ENCODE measurements at places on chromosomes 12 and 14. TPM values are rescaled to one million over a fixed set of nuclear protein-coding genes. Genes with fewer than 3 reads are reported as not detected.

- DNase-seq, result no peak
These were observed 75.4 kb downstream of the IFT81 start for GRCh38 chr12:110199339-110200123.

DNA sequence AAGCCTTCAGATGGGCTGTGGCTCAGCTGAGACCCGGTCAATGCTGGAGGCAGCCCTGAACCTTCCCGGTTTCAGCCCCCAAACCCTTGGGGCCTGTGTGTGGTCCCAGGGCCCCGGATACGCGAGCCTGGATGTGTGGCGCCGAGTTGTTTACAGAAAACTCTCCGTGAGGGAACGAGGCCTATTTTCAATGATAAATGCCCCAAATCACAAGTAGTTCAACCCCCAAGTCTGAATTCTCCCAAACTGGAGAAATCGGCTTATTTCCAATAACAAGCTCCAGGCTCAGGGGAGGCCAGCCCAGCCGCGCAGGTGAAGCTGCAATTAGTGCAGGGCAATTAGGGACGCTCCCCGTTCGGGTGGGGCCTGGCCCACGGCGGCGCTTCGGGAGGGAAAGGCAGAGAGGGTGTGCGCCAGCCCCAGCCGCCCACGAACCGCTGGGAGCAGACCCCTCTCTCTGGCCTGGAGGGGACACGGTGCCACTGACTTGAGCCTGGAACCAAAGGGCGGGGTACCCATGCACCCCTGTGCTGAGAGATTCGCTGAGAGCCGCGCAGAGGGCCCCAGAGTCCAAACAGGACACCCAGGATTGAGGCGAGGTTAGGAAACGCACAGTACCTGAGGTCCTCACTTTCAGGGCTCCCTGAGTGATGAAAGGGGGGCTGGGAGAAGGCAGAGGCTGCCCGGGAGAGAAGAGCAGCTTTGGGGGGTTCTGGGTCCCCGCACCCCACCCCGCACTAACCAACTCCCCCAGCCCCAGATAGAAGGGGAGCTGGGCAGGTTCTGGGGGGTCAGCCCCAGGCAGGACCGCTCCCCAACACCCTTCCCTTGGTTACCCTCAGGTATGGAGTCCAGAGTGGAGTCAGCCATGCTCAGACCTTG lies 14.2 kb upstream of the ANKRD9 start:
- DNase-seq, result no peak

GRCh38 chr12:69348162-69348938 lies at the start of gene LYZ:
TSS of gene LYZ (plus strand) at chr12:69348381. CDS start at chr12:69348409, 28 bp downstream.
- DNase-seq, result no peak

DNA sequence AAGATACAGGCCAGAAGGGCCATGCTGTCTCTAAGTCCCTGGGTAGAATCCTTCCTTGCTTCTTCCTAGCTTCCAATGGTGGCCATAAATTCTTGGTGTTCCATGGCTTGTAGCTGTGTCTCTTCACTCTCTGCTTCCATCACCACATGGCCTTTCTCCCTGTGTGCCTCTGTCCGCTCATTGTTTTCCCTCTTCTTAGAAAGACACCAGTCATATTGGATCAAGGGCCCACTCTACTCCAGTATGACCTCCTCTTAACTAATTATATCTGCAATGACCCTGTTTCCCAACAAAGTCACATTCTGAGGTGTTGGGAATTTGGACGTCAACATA lies 7.6 kb upstream of the MAP1LC3B2 start:
- DNase-seq, result no peak

- DNase-seq, result no peak
These were observed 122.5 kb downstream of the DAD1 start for GRCh38 chr14:22466491-22466890.

FGD4 gene
- 21.7 TPM for total RNA-seq

Measured in left ventricle myocardium superior (tissue), 1 donor.